ENCODE measurements at places on chromosomes 5 and 9.
A peak's percentile ranks its signal among the peaks of the same experiment; 100 is the strongest.

- DNase-seq, result no peak
Measured at GRCh38 chr5:53233645-53234405, 124.3 kb upstream of the MOCS2 start.

DNA sequence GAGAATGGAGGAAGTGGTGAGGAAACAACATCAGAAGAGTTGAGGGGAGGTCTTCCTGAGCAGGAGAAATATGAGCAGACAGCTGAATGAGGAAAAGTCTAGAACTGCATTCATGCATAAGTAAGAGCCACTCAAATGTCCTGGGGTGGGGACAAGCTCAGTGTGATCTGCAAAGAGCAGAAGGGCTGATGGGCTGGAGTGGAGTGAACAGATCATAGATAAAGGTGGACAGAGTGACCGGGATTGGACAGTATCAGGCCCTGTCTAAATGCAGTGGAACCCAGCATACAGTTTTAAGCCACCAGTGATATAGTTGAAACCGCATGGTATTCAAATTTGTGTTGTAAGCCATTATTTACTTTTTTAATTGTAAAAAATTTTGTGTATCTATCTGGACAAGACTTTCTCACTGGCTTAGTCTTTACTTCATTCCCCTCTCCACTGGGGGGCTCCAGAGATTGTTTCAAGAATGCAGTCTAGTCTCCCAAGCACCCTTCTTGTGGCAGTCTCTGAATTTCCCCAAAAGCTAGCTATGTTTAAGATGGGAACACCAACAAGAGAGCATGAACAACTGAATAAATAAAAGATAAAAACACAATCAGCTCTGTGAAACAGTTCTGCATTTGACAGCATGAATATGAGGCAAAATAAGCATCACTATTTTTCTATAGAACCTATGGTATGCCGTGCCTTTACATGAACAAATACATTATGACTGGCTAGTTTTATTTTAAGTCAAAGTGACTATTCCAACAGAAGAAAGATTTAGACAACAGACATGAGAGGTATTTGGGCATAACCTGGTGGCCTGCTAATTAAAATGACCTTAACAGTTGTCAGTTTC is 10.7 kb upstream of the STK32A start:
- DNase-seq, result no peak

DNA sequence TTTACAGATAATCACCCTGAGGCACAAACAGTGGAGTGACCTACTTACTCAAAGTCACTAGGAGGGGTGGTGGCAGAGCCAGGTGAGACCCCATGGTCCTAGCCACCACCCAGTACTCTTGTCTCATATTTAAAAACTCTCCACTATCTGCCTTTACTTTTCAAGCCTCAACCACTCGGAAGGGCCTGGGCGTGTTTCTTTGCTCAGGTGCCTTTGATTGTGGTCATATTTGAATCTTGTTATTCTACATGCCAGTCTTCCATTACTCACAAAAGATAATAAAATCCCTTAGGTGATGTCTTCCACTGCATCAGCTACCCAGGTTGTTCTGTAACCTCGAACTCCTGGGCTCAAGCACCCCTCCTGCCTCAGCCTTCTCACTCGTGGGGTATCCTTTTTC is 20.7 kb upstream of the TRIM36 start:
- no peak for DNase-seq

- DNase-seq, result no peak
Measured at GRCh38 chr9:133202145-133202513, 6.9 kb downstream of the OBP2B start.

DNA sequence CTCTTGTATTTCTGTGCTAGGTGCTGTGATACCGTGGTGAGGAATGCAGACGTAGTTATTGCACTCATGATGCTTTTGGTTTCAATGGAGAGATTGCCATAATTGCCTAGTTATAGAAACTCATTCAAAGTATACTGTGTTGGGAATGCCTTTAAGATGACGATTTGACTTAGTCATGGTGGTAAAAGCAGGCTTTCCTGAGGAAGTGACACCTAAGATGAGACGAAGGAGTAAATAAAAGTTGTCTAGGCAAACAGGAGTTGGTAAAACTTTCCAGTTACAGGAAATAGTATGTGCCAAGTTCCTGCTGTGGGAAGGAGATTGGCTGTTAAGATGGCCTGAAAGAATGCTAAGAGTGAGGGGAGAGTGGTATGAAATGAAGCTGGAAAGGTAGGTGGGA is 48.1 kb downstream of the FOCAD start:
- DNase-seq, result no peak

DNA sequence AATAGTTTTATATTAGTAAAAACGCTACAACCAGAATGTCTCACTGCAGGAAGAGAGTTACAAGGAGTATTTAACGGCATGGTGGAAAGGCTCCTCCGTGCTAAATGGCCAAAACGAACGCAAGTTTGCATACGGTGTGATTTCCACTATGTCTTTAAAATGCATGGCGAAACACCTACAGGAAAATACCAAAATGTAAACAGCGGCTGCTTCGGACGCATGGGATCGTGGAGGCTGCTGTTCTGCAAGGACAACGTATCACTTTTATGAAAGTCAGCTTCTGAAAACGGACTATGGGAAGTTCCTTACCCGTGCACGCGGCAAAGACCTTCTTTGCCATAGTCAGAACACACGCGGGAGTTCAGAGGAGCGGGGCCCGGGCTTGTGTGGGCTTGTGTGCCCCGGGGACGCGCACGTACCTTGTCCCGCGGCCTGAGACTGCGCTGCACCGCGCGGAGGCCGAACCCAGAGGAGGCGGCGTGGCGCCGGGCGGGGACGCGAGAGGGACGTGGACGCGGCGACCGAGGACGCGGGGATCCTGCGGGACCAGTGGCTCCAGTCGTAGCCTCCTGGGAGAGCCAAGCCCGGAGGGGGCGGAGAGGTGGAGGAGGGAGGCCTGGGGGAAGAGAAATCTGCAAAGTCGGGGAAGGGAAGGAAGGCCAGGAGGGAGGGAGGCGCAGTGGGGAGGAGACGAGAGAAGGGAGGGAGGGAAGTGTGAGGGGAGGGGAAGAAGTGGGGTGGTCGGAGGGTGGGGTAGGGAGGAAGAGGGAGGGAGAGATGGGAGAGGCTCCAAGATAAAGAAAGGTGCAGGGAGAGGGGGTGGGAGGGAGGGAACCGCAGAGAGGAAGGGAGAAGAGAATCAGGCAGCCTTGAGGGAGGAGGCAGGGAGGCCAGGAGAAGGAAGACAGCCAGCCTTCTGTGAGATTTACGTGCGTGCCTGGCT is at the start of gene CMBL:
TSS of gene CMBL (minus strand) at position 697 of the 943 bp plus-strand sequence. CDS start 17,140 bp downstream, outside the sequence.
- DNase-seq, result peak; percentile 2

DNA sequence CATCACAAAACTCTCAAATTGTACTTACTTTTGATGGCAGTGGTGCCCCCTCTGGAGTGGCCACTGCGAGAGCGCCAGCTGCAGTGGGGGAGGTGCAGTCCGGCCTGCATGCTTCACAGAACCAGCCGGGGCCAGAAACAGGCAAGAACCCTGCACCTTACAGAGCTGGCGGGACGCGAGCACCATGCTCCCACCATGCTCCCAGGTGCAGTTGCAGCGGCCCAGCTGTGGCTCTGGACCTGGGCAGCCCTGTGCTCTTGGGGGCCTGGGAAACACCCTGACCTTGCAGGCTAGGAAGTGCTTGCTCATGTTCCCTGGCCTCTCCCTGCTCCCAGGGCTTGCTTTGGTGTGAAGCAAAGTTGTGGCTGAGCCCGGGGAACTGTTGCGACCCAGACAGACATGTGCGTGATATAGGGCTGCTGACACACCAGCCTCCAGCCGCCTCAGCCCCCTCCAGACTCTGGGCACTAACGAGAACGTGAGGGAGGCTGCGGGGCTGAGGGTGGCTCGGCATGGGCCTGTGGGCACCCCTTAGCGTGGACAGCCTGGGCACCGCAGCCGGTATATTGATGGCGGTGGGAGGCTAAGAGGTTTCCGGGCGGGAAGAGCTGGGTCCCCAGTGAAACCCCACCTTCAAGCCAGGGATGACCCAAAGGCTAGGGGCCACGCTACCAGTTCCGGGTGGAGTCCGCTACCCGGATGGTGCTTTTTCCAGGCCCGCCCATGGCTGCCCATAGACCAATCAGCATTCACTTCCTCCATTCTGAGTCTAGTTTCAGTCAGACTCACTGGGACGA is 1809.9 kb upstream of the ACO1 start:
- no peak for DNase-seq

DNA sequence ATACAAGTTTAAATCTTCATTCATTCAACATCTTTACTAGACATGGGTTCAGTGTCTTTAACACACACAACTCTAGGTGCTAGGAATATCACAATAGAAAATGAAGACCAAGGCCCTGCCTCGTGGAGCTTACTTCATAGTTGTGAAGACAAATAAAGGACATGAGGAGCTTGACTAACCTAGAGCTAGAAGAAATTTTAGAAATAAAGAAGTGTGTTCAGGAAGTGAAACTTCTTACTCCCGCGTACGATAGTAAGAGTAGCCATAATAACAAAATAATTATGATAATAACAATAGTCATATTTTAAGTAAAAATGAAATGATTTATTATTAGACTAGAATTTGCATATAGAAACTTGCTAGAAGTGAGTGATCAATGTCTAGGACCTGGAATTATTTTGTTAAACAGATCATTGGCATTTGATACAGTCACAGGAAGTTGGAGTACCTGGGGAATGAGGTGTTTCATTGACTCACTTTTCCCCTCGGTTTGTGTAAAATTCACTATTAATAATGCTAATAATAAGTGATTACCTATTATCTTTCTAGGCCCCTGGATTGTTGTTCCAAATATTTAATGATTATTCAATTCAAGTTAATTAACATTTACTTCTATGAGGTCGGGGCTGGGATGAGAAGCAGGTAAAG is 331.3 kb downstream of the NSG2 start:
- DNase-seq, result no peak

DNA sequence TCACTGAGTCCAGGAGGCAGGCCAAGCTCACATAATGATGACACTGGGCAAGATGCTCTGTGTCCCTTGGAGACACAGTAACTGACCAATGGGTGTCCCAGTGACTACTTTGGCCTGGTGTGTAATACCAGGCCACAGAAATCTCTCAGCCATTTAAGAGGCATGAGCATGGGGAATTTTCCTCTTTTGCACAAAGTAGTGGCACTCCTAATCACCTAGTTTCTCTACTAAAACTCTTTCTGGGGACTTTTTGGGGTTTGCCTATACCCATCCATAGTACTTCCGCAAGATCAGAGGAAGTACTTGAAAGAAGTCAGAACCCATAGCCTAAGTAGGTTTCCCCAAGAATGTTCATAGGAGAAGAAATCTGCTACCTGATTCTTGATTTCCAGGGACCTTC is 161.9 kb downstream of the ARSB start:
- no peak for DNase-seq

- DNase-seq, result no peak
Measured at GRCh38 chr5:73443829-73444498, 4.6 kb downstream of the FOXD1 start.

- no peak for DNase-seq
Measured at GRCh38 chr9:111952559-111952958, 55.9 kb downstream of the UGCG start.

DNA sequence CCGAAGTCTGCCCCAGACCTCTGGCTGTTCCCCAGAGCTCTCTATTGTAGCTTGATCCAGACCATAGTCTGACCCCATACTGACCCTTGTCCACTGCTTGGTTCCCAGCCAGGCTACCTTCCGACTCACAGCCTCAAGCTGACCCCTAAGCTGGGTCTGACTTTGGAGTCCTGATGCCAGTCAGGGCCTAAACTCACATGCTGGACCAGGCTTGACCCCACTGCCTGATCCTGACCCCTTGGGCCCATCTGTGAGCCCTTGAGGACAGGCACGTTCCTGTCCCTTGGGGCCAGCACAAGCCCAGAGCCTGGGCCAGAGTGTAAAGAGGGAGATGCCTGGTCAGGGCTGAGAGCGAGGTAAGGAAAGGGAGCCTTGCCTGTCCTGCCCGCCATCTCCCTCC is 32.7 kb upstream of the ENHO start:
- no peak for DNase-seq

GRCh38 chr9:26112724-26113123 is 434.5 kb upstream of the TUSC1 start:
- no peak for DNase-seq

DNA sequence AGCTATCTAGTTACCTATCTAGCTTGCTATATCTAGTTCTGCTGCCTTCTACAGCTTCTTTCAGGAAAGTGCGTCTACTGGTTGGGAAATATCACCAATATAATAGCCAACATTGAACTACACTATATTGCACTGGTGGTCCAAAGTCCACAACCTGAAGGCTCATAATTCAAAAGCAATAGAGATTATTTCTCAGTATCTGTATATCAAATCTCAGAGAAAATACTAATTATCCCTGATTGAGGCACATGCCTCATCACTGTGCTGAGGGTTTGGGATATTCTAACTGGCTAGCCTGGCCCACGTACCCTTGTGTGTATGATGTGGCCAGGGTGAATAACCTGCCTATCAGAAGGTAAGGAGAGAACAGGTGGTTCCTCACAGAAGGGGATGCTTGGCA is 53.8 kb downstream of the SH3RF2 start:
- no peak for DNase-seq

- DNase-seq, result no peak
Measured at GRCh38 chr5:51684794-51685355, 301.6 kb downstream of the ISL1 start.

DNA sequence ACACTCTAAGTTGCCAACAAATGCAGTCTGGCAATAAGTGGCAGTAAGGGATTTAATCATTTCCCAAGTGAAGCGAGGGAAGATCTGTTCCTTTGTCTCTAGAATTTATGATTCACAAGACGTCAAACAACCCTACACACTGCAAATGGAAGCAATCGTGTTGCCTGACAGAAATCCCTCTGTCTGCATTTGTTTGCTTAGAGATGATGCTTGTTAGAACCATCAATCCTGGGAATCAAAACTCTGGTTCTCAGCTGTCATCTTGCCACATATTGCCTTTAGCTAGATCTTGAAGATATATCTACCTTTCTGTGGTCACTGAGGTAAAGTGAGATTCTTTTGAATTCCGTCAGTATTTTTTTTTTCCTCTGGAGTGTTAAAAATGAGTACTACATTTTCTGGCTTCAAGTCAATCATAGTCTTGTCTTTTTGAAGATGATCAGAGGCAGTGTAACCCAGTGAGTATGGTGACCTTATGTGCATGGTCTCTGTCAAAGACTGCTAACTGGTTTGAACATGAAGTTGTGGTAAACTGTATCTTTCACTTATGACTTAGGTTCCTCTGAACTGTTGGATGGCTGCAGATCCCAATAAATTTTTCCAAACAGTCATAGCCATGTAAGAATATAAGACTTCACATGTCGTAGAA is 106.4 kb upstream of the STARD4 start:
- DNase-seq, result no peak

DNA sequence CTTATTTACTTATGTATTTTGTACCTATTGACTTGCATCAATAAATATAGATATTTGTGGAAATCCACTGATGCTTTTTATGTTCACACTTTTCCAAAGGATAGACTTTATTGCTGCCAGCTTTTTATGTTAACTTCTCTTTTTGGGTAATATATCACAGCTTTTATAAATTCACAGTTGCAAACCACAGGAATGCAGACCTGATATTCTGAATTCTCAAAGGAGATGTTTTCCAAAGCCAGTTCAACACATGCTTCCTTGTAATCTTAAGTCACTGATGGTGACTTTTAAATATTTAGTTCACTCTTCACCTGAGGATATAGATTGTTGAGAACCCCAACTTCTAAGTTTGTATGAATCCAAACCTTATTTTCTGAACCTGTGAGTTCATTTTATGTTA is 223.4 kb upstream of the PRR16 start:
- no peak for DNase-seq

- DNase-seq, result no peak
Measured at GRCh38 chr9:33229359-33230114, 10.4 kb upstream of the SPINK4 start.

- no peak for DNase-seq
Measured at GRCh38 chr5:68070591-68071281, 144.8 kb upstream of the PIK3R1 start.

- DNase-seq, result no peak
Measured at GRCh38 chr9:6270896-6271295, 55.3 kb downstream of the IL33 start.

Measured in activated CD8-positive, alpha-beta memory T cell treated with anti-CD3 and anti-CD28 coated beads for 1 hour (primary cell).